ENCODE measurements at places on chromosomes 3 and 15.

DNA sequence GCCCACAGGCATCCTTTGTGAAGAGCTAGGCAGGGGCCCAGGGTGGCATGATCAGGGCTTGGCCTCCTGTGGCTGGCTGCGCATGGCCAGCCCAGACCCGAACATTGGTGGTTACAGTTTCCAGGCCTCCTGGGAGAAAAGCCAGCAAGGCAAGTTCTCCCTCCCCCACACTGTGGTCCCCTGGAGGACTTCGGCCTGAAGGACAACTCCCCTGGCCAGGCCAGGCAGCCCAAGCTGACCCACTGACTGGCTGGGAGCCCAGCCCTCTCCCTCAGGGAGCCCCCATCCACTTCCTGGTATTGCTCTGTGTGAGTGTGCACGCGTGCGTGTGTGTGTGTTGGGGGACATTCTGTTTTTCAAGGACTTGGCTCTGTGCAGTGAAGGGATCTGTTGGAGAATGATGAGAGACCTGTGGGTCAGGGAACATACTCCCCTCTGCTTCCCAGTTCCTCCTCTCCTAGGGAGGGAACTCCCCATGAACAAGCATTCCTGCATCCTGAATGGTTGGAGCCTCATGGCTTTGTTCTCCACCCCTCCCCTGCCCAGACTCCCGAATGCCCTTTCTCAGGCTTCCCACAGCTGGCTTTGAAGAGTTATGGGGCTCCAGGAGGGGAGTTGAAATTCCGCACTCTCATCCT lies 29.5 kb downstream of the CORO2B start:
- no peak for DNase-seq

GRCh38 chr3:104101736-104102135 lies 1265.0 kb upstream of the ALCAM start:
- no peak for DNase-seq

- no peak for DNase-seq
Measured at GRCh38 chr15:69906256-69907185, 191.2 kb downstream of the TLE3 start.

GRCh38 chr15:64460724-64461720 lies 644 bp downstream of the ZNF609 start:
- DNase-seq: peak; percentile 84

DNA sequence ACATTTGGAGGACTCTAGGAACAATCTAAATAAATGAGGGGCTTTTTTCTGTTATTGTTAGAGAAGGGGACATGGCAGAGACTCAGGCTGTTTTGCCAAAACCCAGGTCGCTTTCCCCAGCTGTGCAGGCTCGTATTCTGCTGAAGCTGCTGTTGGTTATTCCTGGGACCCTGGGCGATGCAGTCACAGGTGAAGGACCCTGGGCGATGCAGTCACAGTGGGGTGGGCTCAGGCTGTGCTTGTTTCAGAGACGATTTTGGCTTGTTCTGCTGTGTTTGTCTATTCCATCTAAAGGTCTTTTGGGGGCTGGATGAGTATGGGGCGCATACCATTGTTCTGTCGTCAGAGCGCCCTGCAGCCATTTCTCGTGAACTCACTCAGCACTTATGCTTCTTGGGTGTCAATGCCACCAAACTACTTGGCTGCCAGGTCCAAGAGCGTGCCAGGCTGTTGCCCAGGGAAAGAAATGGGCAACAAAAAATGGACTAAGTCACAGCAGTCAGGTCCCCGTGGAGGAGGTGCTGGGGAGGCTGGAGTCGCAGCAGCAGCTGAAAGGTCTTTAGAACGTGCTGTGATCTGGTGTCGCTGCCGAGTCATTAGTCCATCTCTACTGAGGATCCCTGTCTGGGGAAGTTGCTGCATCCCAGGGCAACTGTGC lies 151.4 kb downstream of the CHDH start:
- DNase-seq: no peak

DNA sequence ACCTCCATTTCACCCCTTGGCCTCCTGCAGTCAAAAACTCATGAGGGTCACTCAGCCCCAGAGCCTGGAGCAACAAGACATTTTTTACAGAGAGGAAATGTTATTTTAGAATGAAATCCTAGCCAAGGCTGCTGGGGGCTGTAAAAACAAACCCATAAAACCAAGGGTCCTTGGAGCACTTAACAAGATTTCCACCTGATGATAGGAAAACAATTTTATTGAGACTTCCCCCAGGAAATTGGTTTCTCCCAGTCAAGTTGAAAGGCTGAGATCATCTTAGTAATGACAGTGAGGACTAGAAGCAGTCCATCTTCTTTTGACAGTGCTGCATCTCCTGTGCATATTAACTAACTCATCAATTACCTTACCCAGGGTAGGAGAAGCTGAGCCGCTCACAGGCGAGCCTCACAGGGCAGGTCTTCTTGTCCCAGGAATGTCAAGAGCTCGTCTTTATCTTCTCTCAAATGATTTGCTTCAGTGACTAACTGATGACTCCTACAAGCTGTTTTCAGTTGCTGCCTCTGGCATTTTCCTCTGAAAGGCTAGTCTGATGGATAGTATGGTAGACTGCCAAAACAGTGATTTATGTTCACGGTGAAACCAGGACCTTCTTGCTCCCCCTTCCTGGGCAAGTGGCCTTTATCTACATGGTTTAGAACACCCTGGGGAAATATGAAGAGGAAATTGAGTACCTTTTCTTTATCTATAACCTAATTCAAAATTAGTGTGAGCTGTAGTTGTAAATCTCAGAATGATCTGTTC lies 34.6 kb upstream of the AEN start:
- no peak for DNase-seq

DNA sequence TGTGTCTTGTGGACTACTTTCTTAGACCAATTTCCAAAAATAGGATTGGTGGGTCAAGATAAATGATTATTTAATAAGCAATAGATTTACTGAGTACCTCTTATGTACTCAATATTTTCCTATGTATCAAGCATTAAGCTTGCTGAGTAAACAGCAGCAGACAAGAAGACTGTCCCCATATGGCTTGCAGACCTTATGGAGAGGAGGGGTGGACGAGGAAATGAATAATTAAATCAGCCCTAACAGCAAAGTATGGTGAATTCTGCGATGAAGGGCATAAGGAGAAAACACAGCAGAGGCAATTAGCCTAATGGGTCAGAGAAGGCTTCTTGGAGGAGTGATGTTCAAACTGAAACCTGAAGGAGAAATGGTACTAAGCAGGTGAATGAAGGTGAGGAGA lies 45.1 kb downstream of the ACP3 start:
- DNase-seq: no peak

DNA sequence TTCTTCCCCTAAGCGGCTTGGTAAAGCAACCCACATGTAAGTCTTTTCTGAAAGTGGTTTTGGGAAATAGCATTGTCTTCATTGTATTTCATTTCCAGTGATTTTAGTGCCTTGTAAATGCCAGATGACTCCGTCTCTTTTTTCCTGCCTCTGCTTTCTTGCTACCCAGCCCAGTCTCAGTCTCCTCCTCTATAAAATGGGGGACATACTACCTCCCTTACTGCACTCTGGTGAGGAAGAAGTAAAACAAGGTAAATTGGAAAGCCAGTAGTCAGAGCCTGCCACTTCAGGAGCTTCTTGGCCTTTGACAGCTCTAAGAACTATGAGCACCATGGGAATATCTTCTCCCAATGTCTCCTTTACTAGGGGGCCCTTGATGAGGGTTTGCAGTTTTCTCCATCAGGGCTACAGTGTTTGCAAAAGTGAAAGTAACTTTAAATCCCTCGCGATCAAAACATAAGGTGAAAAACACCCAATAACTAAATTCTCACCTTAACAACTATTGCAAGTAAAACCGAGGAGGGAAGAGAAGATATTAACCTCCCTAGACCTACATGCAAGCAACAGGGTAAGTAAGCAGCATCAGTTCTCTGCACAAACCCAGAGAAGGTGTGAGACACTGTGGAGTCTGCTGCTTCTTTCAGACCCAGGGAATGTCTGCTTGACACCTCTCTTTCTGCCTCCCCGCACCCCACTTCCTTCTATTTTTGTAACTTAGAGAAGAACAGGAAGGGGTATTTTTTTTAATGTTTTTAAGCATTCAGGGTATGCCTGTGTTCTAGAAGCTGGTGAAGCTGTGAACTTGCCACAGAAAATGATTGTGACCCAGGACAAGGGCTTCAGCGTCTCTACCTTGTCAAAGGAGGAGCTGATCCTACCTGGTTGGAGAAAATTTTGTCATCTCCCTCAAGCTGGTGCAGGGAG lies 159.1 kb upstream of the EOMES start:
- DNase-seq: no peak

- DNase-seq: peak; percentile 1
Measured at GRCh38 chr3:69250014-69250413, 127.6 kb upstream of the LMOD3 start.

GRCh38 chr3:112984485-112984884 lies 6.3 kb upstream of the GTPBP8 start:
- DNase-seq: no peak

DNA sequence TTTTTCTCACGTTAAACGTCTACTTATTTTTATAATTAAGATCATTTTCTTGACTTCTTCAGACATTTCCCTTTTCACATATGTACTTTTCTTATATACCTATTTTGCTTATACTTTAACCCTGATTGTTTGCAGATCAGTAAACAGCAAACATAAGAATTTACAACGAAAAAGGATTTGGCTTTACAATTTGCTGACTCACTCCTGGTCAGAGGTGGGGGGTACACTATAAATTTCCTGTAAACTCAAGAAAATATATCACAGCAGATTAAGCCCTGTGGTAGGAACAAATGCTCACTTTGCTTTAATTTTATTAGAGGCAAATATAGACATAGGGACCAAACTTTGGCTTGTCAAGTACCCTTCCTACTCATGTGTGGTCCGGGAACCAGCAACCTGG lies 185.0 kb downstream of the PLCL2 start:
- no peak for DNase-seq

DNA sequence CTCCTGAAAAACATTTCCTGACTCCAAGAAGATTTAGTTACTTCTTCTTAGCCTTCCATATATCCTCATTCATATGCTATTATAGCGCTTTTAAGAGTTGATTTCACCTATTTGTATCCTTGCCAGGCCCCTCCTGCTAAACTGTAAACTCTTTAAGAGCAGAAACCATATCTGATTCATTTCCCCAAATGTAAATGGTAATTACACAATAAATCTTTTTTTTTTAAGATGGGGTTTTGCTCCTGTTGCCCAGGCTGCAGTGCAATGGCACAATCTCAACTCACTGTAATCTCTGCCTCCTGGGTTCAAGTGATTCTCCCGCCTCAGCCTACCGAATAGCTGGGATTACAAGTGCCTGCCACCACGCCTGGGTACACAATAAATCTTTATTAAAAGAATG lies 4.5 kb downstream of the DLEC1 start:
- no peak for DNase-seq

- no peak for DNase-seq
Measured at GRCh38 chr15:49024840-49025239, 21.4 kb downstream of the SECISBP2L start.
